Nephron progenitor cell (in vitro differentiated cells): ENCODE measurements at places on chromosomes 7 and 10.

DNA sequence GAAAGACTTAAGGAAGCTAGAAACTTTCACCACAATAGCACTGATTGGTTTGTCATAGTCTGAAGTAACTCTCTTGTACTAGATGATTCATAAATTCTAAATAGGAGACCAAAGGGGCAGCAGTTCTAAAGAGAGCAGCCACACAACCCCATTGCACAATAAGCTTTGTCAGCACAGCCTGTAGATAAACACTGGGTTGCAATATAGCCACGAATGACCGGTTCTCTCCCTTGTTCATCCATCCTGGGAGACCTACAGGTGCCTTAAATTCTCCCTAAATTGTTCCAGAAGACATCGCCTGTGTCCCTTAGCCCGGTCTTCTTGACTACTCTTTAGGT lies 167.0 kb downstream of the SNX13 start:
- no peak overlapping the region for H3K27ac ChIP-seq
- no peak for DNase-seq
- no peaks in the 10 kb centered on the region for H3K27me3 ChIP-seq
- no peaks in the 10 kb centered on the region for H3K36me3 ChIP-seq

- no peaks in the 10 kb centered on the region for H3K4me1 ChIP-seq
- no peak overlapping the region for H3K4me3 ChIP-seq
- H3K27me3 ChIP-seq, result no peaks in the 10 kb centered on the region
- no peak overlapping the region for H3K27ac ChIP-seq
- no peak for DNase-seq
- no peaks in the 10 kb centered on the region for H3K36me3 ChIP-seq
Observed at GRCh38 chr7:122750389-122750788, 47.7 kb upstream of the RNF148 start.

DNA sequence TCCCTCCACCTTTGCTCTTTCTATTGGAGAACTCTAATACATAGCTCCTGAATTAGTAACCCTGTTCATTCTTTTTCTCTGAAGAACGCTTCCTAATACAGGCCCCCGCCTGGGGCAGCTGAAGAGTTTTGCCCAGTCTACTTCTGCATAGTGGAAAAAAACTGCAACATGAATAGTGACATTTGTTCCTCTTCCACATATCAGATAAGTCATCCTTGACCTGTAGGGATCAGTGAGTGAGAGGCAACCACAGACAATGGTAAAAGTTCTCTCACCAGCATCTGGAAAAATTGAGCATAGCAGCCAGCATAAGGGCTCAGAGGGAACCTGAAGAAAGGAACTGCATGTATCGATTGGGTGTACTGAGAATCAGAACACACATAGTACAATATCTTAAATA lies 262.0 kb downstream of the STK31 start:
- peaks cover 30% of the 10 kb centered on the region for H3K4me1 ChIP-seq
- H3K27ac ChIP-seq, result peak overlapping the region; percentile 43
- H3K36me3 ChIP-seq, result no peaks in the 10 kb centered on the region
- no peak overlapping the region for H3K4me3 ChIP-seq

- H3K27ac ChIP-seq, result no peak overlapping the region
- H3K4me1 ChIP-seq, result peaks cover 6% of the 10 kb centered on the region
- DNase-seq, result no peak
Observed at GRCh38 chr10:26491934-26492333, 53.8 kb downstream of the APBB1IP start.

DNA sequence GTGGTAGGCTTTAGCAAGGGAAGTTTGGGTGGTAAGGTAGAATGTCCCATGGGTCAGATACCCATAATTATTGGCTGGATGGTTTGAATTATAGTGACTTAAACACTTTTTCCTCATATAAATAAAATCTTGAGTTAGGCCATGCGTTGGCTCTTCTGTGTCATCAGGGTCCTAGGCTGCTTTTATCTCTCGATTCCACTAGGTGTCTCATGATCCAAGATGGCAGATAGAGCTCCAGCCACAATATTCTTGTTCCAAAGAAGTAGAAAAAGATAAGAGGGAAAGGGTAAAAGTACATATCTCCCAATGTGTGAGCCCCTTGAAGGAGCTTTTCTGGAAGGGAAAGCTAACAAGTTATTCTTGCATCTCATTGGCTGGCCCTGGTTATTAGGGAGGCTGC lies 144.7 kb downstream of the GRK5 start:
- H3K4me1 ChIP-seq, result peaks cover 21% of the 10 kb centered on the region
- H3K4me3 ChIP-seq, result no peak overlapping the region
- no peak for DNase-seq
- no peak overlapping the region for H3K27ac ChIP-seq

DNA sequence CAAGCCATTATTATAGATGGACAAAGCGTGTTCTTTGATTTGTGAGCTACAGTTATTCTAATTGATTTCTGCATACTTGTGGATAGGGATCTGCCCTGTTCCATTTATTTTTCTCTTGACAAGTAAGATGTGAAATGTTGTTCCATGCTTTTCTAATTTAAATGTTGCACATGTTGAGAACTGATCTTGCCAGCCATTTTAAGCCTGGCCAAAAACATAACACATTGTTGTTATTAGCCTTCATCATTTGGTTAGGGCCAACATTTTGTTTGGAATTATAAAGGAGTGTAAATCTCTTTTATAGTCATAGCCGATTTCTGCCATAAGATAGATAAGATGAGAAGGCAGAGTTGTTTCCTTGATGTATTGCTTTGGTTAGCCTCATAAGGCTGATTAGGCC lies 117.0 kb downstream of the WNT2 start:
- no peak overlapping the region for H3K27ac ChIP-seq
- no peak overlapping the region for H3K4me3 ChIP-seq
- H3K4me1 ChIP-seq, result no peaks in the 10 kb centered on the region
- no peak for DNase-seq
- no peaks in the 10 kb centered on the region for H3K36me3 ChIP-seq

- no peaks in the 10 kb centered on the region for H3K27me3 ChIP-seq
- H3K4me3 ChIP-seq, result no peak overlapping the region
- H3K4me1 ChIP-seq, result peaks cover 28% of the 10 kb centered on the region
- H3K36me3 ChIP-seq, result no peaks in the 10 kb centered on the region
- DNase-seq, result no peak
Observed at GRCh38 chr10:53033396-53033795, 260.8 kb upstream of the MBL2 start.

DNA sequence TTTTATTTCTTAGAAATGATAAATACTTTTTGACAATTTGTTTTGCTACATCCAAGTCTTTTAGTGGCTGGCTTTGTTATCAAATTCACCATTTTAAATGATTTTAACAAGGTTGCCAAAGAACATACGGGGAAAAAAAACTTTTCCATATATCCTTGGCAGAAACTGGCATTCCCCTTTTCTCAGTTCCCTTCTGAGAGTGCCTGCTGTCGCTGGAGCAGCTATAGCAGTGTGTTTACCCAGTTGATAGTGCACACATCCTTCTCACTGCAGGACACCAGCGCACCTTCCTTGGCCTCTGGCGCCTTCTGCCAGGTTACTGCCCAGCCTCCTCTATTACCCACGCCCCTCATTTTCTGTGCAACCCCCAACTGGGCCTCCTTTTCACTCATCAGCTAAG lies 94.1 kb downstream of the ALOX5 start:
- DNase-seq, result no peak
- H3K4me1 ChIP-seq, result peaks cover 33% of the 10 kb centered on the region
- H3K27ac ChIP-seq, result no peak overlapping the region
- H3K36me3 ChIP-seq, result no peaks in the 10 kb centered on the region

- H3K27ac ChIP-seq, result no peak overlapping the region
- H3K27me3 ChIP-seq, result peaks cover 13% of the 10 kb centered on the region
- H3K36me3 ChIP-seq, result no peaks in the 10 kb centered on the region
- H3K4me3 ChIP-seq, result no peak overlapping the region
- peaks cover 20% of the 10 kb centered on the region for H3K4me1 ChIP-seq
- DNase-seq, result no peak
Observed at GRCh38 chr10:70756700-70757360, 28.3 kb downstream of the TBATA start.

DNA sequence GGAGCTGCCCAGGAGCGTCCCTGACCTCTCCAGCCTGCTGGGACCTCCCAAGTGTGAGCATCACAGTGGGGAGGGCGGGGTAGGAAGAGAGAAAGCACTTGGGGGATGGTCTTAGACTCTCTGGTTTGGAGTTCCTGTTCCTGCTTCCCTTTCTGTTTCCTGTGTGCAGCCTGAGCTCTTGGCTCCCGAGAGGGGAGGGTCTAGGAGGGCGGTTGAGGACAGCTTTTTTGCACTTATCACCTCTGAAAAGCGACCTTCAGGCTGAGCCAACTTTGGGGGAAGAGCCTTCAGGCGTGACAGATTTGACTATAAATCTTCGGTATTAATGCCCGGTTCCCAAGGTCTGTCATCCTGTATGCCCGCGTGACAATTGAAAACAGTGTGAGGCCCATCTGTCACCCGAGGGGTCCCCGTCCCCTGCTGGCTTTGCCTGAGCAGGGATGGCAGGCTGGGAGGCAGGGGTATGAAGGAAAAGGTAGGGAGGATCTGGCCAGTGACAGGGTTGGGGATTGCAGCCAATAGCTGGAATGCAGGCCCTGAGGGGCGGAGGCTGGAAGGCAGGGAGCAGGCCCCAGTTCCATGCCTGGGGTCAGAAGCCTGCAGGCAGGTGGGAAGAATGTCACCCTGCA lies 78.6 kb downstream of the CDH23 start:
- no peaks in the 10 kb centered on the region for H3K36me3 ChIP-seq
- peak; percentile 53 for DNase-seq
- peak overlapping the region; percentile 62 for H3K27ac ChIP-seq
- H3K4me3 ChIP-seq, result no peak overlapping the region
- H3K27me3 ChIP-seq, result peaks cover 28% of the 10 kb centered on the region
- peaks cover 25% of the 10 kb centered on the region for H3K4me1 ChIP-seq

- H3K4me1 ChIP-seq, result no peaks in the 10 kb centered on the region
- no peaks in the 10 kb centered on the region for H3K36me3 ChIP-seq
- no peak for DNase-seq
Observed at GRCh38 chr10:122701652-122702051, 2.0 kb upstream of the C10orf120 start.

DNA sequence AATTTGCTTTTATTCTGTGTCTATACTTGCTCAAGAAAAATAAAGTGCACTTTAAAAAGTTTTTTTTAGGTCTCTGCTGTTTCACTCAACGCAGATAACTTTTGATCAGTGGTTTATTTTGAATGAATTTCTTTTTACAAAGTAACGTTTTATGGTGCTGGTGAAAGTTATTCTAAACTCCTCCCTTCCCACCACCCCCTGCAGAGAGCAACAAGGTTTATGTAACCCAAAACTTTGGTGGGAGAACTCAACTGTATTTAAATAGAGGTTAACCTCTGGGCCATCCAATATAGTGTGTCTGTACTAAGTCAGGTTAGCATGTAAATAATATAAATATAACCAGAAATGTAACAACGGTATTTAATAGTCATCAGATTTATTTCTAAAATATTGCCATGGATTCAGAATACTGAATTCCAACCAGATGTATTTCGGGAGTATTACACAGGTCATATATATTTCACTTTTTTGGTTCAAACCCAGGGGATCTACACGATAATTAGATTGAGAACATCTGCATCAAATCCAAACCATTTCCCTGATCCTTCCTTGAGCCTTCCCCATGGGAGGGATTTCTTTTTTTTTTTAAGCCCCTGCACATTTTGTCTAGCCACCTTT lies 3.9 kb upstream of the CUX1 start:
- H3K4me1 ChIP-seq, result peaks cover 41% of the 10 kb centered on the region
- H3K4me3 ChIP-seq, result peak overlapping the region; percentile 66
- no peak overlapping the region for H3K27ac ChIP-seq
- peaks cover 4% of the 10 kb centered on the region for H3K27me3 ChIP-seq

GRCh38 chr7:121019018-121019417 lies 30.5 kb downstream of the CPED1 start:
- DNase-seq, result no peak

- DNase-seq, result no peak
- no peak overlapping the region for H3K4me3 ChIP-seq
- peaks cover 80% of the 10 kb centered on the region for H3K4me1 ChIP-seq
- no peaks in the 10 kb centered on the region for H3K36me3 ChIP-seq
- H3K27me3 ChIP-seq, result peaks cover 7% of the 10 kb centered on the region
Observed at GRCh38 chr10:119500123-119500795, 42.3 kb downstream of the RGS10 start.

- H3K36me3 ChIP-seq, result peaks cover 34% of the 10 kb centered on the region
- peaks cover 15% of the 10 kb centered on the region for H3K4me1 ChIP-seq
- no peak overlapping the region for H3K27ac ChIP-seq
- no peaks in the 10 kb centered on the region for H3K27me3 ChIP-seq
Observed at GRCh38 chr7:85014936-85015660, 171.8 kb downstream of the SEMA3D start.
